ENCODE measurements at places on chromosomes 16 and 17.
A peak's percentile ranks its signal among the peaks of the same experiment; 100 is the strongest.

DNA sequence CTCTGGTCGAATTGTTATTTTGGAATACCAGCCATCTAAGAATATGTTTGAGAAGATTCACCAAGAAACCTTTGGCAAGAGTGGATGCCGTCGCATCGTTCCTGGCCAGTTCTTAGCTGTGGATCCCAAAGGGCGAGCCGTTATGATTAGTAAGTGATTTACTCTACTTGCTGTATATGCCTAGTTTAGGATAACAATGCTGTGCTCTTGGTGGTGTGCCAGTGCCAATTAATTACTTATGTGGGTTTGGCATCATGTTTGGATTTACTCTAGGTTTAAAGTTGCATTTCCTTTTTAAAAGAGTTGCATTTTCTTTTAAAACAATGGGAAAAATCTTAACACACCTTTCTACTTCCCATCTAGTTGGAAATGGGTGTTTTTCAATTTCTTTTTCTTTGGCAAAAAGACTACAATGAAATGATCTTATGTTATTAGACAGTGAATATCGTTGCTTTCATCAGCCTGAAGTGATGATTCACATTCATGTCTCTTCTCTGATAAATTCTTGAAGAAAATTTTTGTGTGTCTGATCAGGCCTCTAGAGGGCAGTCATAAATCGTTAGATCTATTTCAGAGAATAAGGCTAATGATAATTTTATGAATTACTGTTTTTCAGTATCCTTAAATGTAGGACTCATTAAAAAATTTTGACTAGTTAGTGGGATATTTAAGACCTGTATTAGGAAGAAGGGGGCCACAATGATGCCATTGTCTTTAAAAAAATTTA is 5.6 kb downstream of the SF3B3 start:
- DNase-seq, result peak; percentile 56

- no peak for DNase-seq
Measured at GRCh38 chr17:68197091-68197996, 50.5 kb upstream of the AMZ2 start.

GRCh38 chr17:6064868-6065267 is 5.3 kb upstream of the WSCD1 start:
- no peak for DNase-seq

DNA sequence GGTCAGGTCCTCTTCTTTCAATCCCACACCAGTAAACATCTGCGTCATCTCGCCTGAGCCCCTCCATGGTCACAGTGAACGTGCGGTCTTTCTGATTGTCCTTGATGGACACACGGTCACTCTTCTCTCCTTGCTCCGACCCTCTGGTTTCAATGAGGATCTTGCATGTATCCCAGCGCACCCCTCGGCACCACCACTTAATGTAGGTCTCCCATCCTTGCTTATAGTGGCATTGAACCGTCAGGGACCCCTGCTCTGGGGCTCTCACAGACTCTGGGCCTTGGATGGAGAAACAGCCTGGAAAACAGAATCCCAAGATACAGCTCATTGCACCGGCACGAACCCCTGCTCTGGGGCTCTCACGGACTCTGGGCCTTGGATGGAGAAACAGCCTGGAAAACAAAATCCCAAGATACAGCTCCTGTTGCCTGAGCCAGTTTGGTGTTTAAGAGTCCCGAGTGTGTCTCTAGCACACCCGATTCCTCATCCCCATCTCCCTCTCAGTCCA is 5.4 kb downstream of the CD300LB start:
- no peak for DNase-seq

DNA sequence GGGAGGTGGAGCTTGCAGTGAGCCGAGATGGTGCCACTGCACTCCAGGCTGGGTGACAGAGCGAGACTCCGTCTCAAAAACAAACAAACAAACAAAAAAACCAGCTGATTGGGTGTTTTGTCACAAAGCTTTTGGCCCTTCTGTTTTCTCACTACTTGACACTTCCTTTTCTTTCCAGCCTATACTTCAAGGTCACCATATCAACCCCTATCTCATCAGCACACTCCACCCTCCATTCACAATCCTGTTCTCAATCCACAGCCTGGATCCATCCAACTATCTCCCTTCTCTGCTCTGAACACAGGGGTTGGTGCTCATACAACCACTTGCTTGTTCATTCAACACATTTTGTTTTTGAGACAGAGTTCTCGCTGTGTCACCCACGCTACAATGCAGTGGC is 6.6 kb upstream of the MED11 start:
- no peak for DNase-seq

DNA sequence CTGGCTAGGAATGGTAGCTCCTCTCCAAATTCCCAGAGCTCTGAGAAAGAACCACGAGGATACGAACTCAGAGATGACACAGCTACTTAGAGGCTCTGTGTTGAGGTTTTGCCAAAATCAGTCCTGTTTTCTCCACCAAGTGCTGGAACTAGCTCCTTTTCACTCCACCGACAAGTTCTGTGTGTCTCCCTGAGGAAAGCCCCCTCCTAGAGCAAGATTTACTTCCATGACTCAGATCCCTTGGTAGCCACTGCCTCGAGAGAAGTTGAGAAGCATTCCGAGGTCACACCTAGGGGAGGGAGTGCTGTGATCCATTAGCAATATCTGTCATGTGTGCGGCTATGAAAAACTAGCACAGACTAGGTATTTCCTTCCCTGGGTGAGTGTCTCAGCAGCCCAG is 30.6 kb downstream of the IL21R start:
- DNase-seq, result no peak

GRCh38 chr17:66149562-66149961 is 42.4 kb downstream of the CEP112 start:
- no peak for DNase-seq

- no peak for DNase-seq
Measured at GRCh38 chr17:19271780-19272357, 34.7 kb downstream of the EPN2 start.

DNA sequence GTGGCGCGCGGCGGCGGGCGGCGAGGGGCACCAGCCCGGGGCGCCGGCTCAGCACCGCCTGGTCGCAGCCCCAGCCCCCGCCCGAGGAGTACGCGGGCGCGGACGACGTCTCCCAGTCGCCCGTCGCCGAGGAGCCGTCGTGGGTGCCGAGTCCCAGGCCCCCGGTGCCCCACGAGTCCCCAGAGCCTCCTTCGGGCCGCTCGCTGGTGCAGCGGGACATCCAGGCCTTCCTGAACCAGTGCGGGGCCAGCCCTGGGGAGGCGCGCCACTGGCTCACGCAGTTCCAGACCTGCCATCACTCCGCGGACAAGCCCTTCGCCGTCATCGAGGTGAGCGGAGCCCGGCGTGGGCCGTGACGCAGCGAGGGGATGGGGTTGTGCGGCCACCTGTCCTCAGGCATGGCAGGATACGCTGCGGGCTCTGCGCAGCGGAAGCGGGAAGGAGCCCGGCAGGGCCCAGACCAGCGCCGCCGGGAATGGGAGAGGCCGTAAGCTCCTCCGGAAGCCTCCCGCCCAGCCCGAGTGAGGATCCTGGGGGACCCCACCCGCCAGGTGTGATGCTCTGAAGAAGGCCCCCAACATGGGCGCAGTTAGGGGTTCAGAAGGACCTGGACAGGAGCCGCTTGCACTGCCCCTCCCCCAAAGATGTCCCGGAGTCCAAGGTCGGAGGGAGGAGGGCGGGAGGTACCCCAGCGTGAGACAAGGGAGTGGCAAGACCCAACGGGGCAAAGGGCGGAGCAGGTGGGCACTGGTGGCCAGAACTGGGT is 522 bp downstream of the NAGS start:
- DNase-seq, result peak; percentile 30

DNA sequence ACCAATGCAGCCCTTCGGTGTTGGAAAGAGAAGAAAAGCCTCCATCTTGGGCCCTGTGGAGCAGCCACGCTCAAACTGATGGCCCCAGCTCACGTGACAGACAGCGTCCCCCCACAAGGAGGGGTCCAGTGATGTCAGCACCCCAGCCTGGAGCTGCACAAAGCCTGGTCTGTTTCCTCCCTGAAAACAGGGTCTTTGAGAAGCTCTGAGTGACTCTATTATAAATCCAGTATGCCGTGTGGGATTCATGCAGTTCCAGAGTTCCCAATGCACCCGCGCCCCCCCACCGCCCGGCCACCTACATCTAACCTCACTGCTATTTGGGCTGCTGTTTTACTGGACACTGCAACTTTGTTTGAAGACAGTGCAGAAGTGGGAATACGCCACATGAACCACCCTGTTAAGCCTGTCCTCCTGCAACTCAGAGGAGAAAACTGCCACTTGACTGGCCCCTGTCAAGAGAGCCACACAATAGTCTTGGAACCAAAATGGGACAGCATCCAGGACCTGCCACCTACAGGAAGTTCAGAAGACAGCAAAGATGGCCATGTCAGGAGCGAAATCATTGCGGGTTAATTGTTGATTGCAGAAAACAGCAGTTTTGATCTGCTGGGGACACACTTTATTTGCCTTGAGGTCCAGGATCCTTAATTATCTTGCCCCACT is 33.1 kb downstream of the PMP22 start:
- no peak for DNase-seq

GRCh38 chr16:88746506-88746905 is 38.5 kb downstream of the PIEZO1 start:
- no peak for DNase-seq

DNA sequence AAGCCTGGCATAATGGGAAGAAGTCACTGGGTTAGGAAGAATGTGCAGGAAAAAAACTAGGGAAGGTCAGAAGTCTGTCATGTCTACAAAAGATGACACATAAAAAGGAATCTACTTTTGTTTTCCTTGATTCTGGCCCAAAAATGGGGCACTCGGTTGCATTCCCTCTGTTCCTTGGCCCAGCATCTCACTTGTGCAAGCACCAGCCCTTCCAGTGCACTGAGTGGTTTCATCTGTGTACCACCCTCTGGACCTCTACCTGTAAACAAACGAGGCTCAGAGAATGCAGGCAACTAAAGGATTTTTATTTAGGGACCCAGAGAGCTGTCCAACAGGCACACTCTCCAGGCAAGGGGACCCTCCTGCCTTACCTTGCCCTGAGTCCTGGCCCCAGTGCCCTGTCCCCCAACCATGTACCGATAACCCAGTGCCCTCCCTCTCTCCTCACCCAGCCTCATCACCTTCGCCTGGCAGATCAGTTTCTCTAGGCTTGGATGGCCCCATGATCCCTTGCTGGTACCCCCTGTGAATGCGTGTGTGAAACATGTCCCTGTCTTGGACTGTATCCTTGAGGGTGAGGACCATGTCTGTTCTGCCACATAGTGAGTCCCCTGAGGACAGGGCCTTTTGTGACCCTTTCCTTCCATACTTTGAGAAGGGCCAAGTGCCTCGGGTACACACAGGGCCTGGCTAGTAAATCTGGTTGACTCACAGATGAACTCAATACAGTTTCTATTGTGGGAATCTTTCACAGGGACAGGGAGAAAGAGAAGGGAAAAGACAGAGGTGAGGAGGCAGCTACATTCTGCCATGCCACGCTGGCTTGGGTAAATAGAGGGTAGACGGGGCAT is 13.3 kb downstream of the NXPH3 start:
- DNase-seq, result no peak

- no peak for DNase-seq
Measured at GRCh38 chr16:77594799-77595596, 127.3 kb upstream of the NUDT7 start.

- no peak for DNase-seq
Measured at GRCh38 chr16:81861915-81862314, 82.8 kb downstream of the PLCG2 start.

DNA sequence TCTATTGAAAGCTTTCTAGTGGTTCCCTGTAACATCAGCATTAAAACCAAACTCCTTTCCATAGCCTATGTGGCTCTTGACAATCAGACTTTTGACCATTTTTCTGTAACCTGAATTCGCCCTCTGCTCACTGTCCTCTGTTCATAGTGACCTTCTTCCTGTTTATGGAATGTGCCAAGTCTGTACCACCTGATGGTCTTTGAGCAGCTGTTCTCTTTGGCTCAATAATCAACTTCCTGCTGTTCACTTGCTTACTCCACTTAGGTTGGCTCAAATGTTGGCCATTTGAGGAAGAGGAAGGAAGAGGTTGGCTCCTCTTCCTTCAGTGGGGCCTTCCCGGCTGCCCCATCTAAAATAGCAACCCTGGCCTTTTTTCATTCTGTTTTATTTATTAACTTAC is 251.5 kb downstream of the CA10 start:
- DNase-seq, result no peak

DNA sequence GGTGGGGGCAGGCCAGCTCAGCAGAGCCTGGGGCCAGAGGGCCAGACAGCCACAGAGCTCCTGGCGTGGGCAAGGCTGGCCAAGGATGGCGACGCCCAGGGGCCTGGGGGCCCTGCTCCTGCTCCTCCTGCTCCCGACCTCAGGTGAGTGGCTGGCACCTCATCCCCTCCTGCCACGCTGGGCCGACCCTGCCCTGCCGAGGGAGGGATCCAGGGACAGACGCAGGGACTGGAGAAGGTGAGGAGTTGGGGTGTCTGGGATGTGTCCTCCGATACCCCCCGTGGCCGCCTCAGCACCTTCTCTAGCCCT is at the start of gene ADGRG3:
ADGRG3 (plus strand) TSS at position 44 of the 309 bp plus-strand sequence; CDS start at position 86, 42 bp downstream.
- no peak for DNase-seq

DNA sequence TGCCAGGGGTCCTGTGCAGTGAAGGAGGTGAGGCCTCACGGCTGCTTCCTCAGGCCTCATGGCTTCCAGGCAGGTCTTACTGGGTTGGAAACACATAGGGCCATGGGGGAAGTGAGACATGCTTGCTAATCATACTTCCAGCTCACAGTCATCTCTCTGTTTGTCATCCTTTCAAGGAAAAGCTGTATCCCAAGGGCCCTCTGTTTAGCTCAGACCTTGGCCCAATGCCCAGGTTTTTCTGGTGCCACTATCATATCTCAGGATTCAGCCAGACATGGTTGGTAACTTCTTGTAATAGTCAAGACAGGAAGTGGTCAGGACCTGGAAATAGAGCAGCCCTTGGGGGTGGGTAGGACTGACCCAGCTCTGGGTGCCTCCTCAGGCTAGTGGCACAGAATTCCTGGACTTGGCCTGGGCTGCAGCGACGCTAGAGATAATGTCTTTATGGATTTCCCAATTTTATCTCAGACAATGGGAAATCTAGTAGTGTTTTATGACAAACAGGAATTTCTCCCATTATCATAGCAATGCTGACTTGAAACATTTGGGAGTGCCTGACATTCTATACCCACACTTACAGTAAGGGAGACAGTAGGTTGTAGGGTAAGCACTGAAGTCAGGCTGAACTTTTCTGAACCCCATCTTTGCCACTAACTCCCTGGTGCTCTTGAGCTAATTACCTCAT is 13.5 kb upstream of the ITGB3 start:
- no peak for DNase-seq

GRCh38 chr17:46088595-46088994 is 89.5 kb downstream of the STH start:
- no peak for DNase-seq

DNA sequence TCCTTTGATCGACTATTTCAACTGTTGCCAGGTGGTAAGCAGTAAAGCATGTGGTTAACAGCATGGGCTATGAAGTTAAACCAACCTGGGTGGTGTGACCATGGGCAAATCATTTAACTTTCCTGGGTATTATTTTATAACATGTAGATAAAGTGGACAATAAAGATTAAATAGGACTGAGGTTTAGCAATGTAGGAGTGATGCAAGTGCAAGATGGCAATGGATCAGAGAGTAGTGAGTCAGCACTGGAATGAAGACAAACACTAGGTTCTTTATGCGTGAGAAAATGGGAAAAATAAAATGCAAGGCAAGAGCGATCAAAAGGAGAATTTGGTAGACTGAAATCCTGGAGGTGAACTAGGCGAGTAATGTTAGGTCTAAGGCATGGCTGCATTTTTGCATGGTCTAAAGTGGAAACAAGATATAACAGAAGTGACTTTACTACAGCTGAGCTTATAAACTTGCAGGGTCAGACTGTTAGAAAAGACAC is 222.4 kb upstream of the AXIN2 start:
- no peak for DNase-seq

Data from CD4-positive, alpha-beta T cell treated with Interleukin-10 for 1 hour (primary cell).